ENCODE measurements at places on chromosomes 6 and 20.

- DNase-seq = no peak
Measured at GRCh38 chr6:33171016-33171879, 21.0 kb downstream of the COL11A2 start.

DNA sequence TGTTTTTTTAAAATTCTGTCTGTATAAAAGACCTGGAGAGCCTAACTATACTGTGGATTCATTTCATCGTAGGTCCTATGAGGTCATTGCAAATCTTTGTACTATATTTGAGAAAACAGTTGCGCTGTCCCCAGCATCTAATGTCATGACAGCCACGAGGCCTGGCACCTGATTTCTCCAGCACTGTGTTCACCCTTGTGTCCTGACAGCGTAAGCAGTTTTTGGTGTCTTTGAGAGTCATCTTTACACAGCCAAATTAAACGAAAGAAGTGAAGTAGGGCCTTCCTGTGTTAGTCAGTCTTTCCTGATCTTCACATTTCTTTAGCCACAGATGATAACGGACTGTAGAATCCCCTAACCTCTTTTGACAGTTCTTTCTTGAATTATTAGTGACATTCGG is 70.6 kb upstream of the PHACTR2 start:
- DNase-seq = no peak

GRCh38 chr6:26056583-26057350 is 30.5 kb upstream of the HFE start:
- peak; percentile 84 for DNase-seq

GRCh38 chr20:63519668-63520503 is 679 bp upstream of the PPDPF start:
- peak; percentile 15 for DNase-seq

DNA sequence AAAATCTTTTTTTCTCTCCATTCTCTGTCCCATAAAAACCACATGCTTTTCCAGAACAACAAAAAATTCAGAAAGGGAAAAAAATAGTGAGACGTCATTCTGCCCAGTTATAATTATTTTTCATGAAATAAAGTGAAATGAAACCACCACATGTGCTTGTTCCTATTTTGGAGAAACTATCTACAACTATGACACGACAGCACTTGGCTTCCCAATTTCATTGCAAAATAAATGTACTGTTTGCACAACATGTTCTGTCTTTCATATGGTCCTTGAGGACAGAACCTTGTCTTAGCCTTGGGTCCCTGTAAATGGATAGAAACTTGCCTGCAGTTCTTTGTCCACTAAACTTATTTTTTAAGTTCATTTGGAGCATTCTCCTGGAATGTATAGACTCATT is 5.6 kb upstream of the MAN1A1 start:
- DNase-seq = no peak

DNA sequence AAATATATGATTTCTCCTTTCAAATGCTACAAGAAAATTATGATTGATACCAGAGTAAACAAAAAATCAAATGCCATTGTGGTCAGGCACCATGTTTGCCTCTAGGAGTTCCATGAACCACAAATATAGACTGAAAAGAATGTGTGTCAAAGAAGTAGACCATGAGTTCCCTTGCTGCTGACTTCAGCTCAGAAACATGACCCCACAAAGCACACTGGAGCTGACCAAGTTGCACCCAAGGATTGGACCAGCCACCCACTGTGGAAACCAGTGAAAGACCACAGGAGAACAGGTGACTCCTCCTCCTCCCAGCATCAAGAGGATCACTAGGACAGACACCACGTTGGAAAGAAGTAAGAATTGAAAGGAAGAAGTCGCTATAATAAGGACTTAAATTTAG is 90.8 kb upstream of the TENT5A start:
- no peak for DNase-seq

DNA sequence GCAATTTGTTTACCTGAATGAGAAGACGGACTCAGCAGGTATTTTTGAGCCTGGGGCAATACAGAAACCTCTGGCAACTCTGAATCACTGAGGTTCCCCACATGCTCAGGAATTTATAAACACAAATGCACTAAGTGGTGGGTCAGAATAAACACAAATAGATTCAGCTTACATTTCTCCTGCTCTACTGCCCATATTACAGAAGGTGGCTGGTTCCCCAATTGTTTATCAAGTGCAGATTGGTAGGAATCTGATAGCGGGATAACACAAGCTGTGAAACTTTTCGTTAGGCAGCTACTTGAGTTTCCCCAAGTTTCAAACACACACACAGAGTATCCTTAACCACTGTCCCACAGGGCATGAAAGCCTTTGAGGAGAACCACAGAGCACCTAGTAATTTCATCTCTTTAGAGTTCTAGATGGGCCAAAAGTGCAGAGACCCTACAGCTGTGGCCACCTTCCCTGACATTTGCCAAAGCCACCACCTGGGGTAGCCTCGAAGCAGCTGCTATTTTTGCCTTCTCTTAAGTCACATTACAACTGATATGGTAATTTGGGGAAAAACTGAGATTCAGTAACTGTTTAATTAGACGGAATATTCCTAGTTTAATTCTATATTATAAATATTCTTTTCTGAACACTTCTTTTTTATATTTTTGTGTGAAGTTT is 204.2 kb upstream of the PTCHD4 start:
- DNase-seq = no peak

- no peak for DNase-seq
Measured at GRCh38 chr6:110185879-110186278, 5.7 kb downstream of the CDC40 start.

DNA sequence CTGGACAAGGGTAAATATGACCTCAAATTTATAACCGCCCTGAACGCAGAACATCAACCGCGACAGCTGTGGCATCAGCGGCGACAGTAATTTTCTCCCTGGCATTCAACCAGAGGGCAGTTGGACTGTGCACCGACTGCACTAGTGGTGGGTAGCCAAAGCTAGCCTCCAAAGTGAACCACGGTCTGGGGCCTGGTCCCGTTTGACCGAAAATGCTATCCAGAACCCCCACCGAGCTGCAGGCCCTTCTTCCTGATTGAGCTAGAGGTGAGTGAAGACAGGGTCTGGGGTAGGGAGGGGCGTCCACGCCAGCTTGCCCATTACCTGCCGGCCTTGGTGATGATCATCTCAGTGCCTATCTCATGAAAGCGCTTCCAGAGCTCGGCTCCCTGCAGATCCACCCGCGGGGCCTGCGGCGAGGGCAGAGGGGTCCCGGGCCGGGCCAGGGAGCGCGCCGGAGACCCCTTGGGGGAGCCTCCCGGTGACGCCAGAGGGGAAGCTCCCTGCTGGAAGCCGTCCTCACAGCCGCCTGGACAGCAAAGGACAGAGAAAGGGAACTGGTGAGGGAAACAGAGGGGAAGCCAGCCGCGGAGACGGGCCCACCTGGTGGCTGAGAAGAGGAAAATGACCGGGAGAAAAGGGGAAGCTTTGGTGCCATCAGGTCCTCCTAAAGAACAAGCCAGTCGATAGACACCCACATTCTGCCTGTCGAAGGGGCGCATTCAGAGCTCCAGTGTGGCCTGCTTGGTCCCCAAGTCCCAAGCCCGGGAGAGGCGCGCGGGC is 2.0 kb downstream of the TBX18 start:
- DNase-seq = no peak

DNA sequence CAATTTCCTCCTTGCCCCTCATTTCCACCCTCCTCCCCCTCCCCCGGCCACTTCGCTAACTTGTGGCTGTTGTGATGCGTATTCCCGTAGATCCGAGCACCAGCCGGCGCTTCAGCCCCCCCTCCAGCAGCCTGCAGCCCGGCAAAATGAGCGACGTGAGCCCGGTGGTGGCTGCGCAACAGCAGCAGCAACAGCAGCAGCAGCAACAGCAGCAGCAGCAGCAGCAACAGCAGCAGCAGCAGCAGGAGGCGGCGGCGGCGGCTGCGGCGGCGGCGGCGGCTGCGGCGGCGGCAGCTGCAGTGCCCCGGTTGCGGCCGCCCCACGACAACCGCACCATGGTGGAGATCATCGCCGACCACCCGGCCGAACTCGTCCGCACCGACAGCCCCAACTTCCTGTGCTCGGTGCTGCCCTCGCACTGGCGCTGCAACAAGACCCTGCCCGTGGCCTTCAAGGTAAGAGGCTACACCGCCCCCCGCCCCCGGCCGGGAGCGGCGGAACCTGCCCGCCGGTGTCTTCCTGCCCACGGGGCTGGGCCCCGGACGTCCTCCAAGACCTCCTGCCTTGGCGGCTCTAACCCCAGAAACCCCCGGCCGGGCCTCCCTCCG is 44.9 kb upstream of the SUPT3H start:
- no peak for DNase-seq

GRCh38 chr6:163651915-163652668 is 237.6 kb downstream of the QKI start:
- no peak for DNase-seq

DNA sequence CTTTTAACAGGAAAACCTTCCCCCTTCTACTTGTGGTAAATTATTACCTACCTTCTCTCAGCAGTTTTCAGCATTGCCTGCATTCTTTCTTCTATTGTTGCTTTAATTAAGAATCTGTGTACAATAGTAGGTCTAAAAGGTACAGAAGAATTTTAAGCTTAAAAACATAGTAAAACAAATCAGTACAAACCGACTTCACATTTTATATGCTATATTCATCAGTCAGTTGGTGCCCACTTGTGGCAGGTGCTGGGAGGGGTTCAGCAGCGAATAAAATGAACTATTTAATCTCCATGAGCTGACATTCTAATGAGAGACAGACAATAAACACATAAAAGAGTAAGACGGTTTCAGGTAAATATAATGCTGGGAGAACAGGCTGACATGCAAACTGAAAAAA is 73.4 kb upstream of the FBXO30 start:
- DNase-seq = peak; percentile 32

DNA sequence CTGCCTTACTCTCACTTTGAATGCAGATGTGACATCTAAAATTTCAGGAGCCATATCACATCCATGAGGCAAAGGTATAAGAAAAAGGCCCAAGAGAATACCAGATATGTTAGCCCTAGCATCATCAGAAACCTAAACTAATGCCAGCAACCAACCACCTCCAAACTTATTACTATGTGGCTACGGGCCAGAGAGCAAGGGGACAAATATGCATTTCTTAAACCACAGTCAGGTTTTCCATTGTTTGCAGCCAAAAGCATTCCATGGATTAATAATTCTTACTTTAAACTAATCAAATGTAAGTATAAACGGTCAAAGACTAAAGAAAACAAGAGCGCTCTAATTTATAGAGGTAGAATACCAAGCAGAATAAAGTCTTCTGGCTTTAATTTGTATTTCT is 84.7 kb downstream of the TASP1 start:
- DNase-seq = no peak

GRCh38 chr20:54084727-54085388 is 14.5 kb upstream of the BCAS1 start:
- DNase-seq = no peak

- peak; percentile 17 for DNase-seq
Measured at GRCh38 chr6:113855500-113856374, 1.4 kb upstream of the MARCKS start.

GRCh38 chr20:63101781-63102720 is 95.3 kb upstream of the BHLHE23 start:
- DNase-seq = peak; percentile 6

DNA sequence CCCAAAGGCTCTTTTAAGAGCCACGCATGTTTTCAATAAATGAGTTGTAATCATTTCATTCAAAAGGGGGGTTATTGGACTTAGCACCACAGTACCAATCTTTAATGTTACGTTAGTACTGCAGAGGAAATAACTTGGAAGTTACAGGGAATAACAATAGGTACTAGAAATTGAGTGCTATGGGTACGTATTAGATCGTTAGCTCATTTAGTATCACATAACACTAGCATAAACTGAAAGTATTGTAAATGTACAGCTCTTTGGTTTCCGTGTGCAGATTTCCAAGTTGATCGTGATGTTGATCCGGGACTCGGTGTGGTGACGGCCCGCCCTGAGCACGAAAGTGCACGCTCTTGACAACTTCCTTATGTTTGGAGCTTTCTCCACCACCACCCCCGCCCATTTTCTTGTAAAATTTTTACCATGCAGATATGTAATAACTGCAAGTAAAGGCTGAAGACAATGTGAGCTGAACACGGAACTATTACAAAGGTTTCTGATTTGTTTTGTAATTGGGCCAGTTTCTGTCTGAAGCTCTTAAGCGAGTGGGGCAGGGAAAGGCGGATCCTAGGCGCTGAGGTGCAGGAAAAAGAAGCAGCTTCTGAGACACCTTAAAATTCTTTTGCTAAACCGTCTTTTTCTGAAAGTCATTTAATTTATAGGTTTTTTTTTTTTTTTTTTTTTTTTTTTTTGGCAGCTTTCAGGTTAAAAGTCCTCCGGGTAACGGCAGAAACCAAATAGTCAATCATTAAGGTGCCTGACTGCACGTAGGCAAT is 71.5 kb downstream of the HFE start:
- peak; percentile 86 for DNase-seq

- DNase-seq = no peak
Measured at GRCh38 chr6:170151321-170151771, 139.5 kb downstream of the DLL1 start.

DNA sequence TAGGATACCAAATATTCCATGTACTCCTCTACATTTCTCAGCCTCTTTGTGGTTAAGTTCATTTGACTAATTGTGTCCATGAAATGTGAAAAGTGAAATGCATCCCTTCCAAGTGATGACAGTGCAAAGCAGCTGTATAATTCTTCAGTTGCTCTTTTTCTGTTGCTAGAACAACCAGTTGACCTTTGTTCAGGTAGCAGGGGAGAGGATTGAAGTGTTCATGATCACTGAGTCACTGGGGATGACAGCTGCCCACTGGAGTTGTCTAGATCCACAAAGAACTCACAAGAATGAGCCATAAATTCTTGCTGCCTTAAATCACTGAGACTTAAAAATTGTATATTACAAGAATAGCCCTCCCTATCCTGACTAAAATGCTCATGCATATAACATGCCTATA is 254.6 kb downstream of the EPHA7 start:
- no peak for DNase-seq

- DNase-seq = peak; percentile 99
Measured at GRCh38 chr6:26216359-26216885, 129.2 kb downstream of the HFE start.

GRCh38 chr6:168294901-168295300 is 24.7 kb downstream of the DACT2 start:
- DNase-seq = no peak

GRCh38 chr6:127954082-127954481 is 53.2 kb upstream of the THEMIS start:
- no peak for DNase-seq

DNA sequence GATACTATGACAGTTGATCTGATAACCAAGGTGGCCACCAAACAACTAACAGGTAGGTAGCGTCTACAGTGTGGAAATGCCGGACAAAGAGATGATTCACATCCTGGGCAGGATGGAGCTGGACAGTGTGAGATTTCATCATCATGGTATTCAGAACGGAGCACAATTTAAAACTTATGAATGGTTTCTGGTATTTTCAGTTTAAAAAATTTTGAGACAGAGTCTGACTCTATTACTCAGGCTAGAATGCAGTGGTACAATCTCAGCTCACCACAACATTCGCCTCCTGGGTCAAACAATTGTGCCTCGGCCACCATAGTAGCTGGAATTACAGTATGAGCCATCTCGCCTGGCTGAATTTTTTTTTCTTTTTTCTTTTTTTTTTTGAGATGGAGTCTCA is 43.8 kb downstream of the CEP57L1 start:
- no peak for DNase-seq

Data from hematopoietic multipotent progenitor cell treated with erythropoietin and hydrocortisone succinate and interleukin-3 and kit ligand, for 8 days (in vitro differentiated cells).